ENCODE measurements at places on chromosomes 2 and 18.

GRCh38 chr2:150421126-150421651, 66.3 kb downstream of the RND3 start:
- no peak for DNase-seq

GRCh38 chr2:171271971-171272436, 111.3 kb upstream of the TLK1 start:
- DNase-seq = peak; percentile 59

GRCh38 chr2:158953454-158953853, 15.0 kb upstream of the TANC1 start:
- DNase-seq = no peak

GRCh38 chr2:230899287-230899686, 25.8 kb downstream of the GPR55 start:
- DNase-seq = no peak

DNA sequence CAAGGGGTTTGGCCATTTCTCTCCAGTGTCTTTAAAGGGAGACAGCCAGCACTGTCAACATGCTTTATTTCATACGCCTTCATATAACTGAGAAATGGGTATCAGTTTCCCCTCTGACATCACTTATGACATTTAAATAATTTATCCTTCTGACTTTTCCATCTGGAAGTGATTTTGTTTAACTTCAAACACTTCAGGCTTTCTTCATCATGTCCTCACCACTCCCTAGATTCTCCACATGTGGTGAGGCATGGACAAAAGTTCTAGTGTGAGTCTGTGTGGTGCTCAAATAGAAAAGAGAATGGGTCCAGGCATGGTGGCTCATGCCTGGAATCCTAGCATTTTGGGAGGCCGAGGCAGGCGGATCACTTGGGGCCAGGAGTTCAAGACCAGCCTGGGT, 158.6 kb downstream of the TXNL1 start:
- no peak for DNase-seq

GRCh38 chr2:232203166-232203891, 175.2 kb upstream of the ALPP start:
- DNase-seq = no peak

DNA sequence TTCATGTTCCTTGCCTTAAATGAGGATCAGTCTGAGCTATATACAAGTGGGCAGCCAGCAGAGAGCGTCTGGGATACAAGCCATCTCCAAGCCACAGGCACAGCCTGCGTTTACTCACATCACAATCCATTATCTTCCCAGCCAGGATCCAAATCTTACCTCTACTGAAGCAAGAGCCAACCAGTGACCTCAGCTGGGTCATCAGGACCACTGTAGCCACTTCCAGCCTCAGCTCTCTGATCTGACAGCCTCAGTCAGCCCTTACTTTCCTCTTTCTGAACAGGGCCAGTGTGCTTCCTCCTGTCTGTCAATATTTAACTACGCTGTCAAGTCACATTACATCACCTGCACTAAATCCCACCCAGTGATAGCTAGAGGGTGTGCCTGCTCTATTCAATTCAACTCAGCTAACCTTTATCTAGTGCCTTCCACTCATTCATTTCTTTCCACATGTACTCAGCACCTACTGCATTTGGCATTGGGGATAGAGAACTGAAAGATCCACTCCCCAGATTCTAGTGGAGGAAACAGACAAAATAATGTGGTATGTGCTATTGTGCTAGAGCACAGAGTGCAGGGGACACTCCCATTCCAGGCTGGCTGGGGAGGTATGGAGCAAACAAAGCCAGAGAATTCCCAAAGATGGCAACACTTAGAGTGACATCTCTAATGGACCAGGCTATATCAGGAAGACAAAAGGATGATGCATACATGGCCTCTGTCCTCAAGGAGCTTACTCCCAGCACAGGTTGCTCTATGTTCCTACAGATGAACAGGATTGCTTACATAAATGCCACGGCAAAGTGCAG, 146.5 kb downstream of the NCKAP5 start:
- peak; percentile 34 for DNase-seq

DNA sequence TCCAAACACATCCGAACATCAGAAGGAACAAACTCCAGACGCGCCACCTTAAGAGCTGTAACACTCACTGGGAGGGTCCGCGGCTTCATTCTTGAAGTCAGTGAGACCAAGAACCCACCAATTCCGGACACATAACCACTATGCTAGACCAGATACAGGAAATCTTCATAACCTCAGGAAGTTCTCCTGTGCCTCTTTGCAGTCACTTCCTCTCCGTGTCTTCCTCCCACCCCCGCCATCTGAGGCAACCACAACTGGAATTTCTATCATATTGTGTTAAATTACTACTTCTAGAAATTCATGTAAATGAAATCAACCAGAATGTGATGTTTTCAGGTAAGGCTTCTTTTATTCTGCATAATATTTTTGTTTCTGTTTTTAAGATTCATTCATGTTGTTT, 631.0 kb upstream of the NXPH2 start:
- no peak for DNase-seq

GRCh38 chr18:8944871-8945245, 157.6 kb upstream of the NDUFV2 start:
- DNase-seq = no peak

GRCh38 chr2:100955226-100955625, 46.9 kb upstream of the RPL31 start:
- no peak for DNase-seq

DNA sequence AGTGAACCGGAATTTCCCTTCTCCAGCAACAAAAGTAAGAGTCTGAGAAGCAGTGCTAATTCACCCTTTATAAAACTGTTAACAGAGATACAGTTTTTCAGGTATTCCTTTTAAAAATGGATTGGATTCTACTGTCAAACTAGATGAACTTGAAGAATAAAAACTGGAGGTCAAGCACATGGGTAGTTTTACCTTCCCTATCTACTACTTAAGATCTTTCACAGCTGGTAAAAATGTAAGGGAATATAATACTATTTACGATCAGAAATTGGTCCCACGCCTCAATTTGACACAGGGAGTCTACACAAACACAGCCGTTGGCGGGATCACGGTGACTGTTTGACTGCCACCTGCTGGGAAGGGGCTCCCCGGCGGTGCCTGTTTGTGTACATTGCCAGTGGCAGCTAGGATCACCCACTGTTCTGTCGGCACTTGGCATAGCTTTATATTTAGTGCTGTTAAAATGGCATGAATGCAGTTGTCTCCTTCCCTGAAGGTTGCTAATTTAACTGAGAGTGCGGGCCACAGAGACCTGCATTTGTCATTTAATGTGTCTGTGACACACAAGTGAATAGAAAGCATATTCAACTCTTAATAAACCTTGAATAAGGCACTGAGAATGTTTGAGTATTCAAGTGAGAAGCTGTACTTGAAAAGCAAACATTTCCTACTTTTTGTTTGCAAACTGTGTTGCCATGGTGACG, 59.5 kb downstream of the ABCG8 start:
- DNase-seq = peak; percentile 40

DNA sequence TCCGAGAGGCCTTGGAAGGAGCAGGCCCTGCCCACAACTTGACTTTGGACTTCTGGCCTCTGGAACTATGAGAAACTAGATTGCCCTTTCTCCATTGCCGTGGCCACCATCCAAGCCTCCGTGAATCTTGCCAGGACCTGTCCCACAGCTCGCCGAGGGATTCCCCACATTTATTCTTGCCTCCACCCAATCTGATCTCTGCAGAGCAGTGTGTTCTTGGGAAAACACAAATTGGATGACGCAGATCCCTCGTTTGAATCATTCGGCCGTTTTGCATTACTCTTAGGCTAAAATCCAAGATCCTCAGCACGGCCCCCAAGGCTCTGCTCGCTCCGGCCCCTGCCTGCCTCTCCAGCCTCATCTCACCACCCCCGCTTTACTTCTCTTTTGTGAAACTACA, 364.2 kb downstream of the ZNF516 start:
- DNase-seq = no peak

DNA sequence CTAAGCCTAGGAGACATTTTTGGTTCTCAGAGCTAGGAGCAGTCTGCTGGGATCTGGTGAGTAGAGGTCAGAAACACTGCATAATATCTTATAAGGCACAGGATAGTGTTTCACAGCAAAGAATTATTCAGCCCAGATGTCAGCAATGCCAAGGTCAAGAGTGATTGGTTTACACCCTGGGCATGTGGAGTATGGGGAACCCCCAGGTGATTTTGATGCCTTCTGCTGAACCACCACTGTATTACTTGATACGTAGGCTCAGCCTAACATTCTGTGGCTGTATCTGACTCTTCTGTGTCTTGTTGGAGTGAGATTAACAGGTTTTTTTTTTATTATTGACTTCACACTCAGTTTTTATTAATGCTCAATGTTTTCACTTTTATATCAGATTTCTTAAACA, 6.0 kb downstream of the DDX18 start:
- DNase-seq = no peak

GRCh38 chr2:241741016-241741415, 6.6 kb downstream of the D2HGDH start:
- no peak for DNase-seq

DNA sequence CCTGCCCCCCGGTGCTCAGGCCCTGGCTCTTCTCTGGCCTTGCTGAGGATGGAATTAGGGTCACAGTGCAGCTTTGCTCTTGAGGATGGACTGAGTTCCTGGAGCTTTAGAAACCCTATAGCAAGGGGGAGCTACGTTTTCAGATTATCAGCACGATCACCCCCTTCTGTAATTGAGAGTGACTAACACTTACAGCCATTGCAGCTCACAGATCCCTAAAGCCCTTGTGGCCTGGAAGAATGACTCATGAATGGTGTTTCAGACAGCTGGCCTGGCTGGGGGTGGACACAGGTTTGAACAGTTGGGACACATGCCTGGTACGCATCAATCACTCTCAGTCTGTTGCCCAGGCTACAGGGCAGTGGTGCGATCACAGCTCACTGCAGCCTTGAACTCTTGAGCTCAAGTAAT, 79.7 kb upstream of the IGFBP5 start:
- DNase-seq = no peak
